NCI-H2029 (cell line): ENCODE measurements at places on chromosomes 5 and 9.

- DNase-seq = no peak
Observed at GRCh38 chr5:128083811-128084227, 253 bp downstream of the SLC12A2 start.

GRCh38 chr5:59038798-59039295 lies 456.0 kb downstream of the RAB3C start:
- no peak for DNase-seq

- DNase-seq = no peak
Observed at GRCh38 chr5:38009749-38010358, 170.0 kb upstream of the GDNF start.

DNA sequence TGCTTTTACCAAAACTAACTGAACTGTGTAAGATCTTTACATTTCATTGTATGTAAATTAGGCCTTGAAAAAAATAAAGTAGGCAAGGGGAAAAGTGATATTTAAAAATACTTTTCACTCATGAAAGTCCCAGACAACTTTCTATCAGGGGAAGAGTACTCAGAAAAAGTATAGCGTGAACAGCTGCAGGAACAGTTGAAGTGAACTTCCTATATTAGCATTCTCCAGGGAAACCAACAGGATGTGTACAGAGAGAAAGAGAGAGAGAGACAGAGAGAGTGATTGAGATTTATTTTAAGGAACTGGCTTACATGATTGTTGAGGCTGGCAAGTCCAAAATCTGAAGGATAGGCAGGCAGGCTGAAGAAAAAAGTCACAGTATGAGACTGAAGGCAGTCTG lies 42.0 kb downstream of the ERMP1 start:
- DNase-seq = no peak

DNA sequence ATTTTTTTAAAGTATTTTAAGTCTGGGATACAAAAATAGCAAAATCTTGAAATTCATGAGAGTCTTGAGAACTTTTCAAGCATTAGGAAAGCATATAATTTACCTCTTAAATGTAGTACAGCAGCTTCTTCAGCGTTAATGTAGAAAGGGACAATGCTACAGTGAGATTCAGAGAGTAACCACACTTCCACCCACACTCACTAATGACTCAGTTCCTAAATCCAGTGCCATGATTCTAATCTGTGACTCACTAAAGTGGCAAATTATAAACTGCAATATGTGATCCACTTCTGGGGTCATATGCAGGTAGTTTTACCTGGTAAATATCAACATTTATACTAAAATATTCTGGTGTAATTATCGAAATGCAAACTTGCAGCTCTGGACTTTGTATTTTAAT lies 434.5 kb upstream of the TUSC1 start:
- DNase-seq = no peak

- no peak for DNase-seq
Observed at GRCh38 chr9:127170103-127170502, 47.7 kb upstream of the ANGPTL2 start.

GRCh38 chr9:19409401-19410194 lies 789 bp downstream of the ACER2 start:
- DNase-seq = no peak

- peak; percentile 57 for DNase-seq
Observed at GRCh38 chr9:120730654-120731514, 16.6 kb upstream of the MEGF9 start.

DNA sequence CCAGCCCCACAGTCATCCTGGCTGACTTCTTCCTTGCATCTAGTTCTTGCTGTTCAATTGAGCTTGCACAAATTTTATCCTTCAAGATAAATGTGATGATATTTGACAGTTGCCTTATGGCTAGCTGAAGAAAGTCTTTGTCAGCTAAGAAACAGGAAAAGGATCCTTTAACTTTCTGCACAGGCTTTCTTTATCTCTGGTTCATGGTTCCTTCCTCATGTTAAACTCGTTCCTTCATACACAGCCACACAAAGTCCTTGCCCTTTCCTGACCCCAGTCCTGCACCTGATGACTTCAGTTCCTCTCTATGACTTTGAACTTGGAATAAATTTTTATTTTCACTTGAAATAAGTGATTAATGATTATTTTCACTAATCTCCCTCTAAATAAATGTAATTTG lies 132.5 kb upstream of the PRSS3 start:
- DNase-seq = no peak

- DNase-seq = no peak
Observed at GRCh38 chr9:35861161-35861897, 8.9 kb downstream of the OR13J1 start.

- DNase-seq = no peak
Observed at GRCh38 chr9:23855873-23856604, 30.0 kb upstream of the ELAVL2 start.

- no peak for DNase-seq
Observed at GRCh38 chr9:99003308-99003707, 59.6 kb downstream of the COL15A1 start.

GRCh38 chr5:95076395-95077185 lies 208.3 kb downstream of the MCTP1 start:
- no peak for DNase-seq

- DNase-seq = no peak
Observed at GRCh38 chr9:10232352-10232930, 380.4 kb downstream of the PTPRD start.

- no peak for DNase-seq
Observed at GRCh38 chr5:61482980-61483379, 150.9 kb downstream of the ZSWIM6 start.

DNA sequence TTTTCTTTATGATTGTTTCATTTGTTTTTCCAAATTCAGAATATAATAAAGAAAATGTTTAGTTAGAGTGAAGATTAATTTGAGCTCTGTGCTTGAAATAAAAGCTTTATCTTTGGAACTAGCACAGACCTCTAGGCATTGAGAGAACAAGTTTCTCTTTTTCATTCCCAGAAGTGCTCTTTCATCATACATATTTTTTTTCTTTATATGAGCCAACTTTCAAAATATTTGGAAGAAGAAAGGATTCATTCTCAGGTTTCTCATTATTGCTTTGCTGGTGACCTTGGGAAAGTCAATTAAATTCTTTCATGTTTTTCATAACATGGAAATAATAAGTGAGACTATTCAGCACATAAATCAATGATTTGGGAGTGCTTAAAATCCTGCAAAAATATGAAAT lies 16.8 kb downstream of the CTXN3 start:
- DNase-seq = no peak

DNA sequence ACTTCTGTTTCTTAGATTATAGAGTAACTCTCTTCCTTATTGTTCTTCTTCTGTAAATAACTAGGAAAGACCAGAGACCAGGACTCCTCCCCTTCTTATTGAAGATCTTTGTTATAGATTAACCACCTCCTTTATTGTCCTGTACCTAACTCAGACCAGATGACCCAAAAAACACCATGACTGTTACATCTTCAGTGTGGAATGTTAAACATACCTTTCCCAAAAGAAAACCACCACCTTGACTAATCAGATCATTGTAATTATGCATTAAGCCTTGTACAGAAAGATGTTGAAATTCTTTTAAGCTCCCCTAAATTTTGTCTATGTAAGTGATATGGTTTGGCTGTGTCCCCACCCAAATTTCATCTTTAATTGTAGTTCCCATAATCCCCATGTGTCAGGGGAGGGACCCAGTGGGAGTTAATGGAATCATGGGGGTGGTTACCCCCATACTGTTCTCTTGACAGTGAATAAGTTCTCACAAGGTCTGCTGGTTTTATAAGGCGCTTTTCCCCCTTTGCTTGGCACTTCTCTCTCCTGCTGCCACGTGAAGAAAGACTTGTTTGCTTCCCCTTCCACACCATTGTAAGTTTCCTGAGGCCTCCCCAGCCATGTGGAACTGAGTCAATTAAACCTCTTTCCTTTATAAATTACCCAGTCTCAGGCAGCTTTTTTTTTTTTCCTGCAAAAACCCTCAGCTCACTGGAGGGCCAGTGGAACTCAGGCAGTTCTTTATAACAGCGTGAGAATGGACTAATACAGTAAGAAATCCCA lies 26.3 kb downstream of the ARSB start:
- no peak for DNase-seq

- DNase-seq = no peak
Observed at GRCh38 chr5:56155992-56156584, 77.0 kb downstream of the ANKRD55 start.

GRCh38 chr5:72377910-72378638 lies 57.9 kb downstream of the PTCD2 start:
- no peak for DNase-seq

GRCh38 chr9:13274886-13275641 lies 4.4 kb downstream of the MPDZ start:
- DNase-seq = no peak

GRCh38 chr9:95980262-95981125 lies 105.0 kb downstream of the ERCC6L2 start:
- DNase-seq = no peak

DNA sequence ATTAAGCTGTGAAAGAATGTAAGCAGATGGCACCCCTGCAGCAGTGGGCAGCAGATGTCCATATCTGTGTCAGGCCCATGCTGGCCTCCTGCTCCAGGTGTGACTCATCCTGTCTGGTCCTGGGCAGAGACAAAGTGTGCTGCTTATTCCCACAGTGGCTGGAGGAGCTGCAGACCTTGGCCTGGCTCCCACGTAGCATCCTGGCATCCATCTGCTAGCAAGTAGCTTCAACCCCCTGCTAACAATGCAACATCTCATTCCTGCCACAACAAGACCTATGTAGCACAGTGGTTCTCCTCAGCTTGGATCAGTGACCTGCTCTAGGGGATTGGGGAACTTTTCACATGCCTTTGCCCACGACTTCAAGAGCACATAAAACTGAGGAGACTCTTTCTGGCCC lies 126.4 kb upstream of the SLC12A2 start:
- no peak for DNase-seq

DNA sequence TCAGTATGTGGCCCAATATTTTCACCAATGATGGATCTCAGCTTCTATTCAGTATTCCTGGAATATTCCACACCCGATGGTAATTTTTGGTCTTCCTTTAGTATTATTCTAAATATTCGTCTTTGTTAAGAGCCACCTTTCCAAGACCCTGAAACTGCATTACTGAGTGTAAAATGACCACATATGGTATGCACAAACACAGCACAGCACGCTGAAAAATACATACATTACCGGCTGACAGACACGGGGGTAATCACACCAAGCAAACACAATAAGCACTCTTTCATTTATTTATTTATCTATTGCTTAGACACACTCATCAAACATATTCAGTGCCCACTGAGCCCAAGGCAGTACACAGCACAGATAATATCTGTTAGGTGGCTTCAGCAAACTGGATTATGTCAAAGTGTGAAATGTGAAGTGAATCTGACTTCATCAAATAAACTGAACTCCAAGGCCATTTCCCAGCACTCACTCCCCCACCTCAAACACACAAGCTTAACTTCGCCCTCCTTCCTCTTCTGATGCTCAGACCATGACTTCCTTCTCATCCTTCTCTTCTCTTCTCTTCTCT lies 1637.8 kb upstream of the C9orf72 start:
- DNase-seq = no peak

DNA sequence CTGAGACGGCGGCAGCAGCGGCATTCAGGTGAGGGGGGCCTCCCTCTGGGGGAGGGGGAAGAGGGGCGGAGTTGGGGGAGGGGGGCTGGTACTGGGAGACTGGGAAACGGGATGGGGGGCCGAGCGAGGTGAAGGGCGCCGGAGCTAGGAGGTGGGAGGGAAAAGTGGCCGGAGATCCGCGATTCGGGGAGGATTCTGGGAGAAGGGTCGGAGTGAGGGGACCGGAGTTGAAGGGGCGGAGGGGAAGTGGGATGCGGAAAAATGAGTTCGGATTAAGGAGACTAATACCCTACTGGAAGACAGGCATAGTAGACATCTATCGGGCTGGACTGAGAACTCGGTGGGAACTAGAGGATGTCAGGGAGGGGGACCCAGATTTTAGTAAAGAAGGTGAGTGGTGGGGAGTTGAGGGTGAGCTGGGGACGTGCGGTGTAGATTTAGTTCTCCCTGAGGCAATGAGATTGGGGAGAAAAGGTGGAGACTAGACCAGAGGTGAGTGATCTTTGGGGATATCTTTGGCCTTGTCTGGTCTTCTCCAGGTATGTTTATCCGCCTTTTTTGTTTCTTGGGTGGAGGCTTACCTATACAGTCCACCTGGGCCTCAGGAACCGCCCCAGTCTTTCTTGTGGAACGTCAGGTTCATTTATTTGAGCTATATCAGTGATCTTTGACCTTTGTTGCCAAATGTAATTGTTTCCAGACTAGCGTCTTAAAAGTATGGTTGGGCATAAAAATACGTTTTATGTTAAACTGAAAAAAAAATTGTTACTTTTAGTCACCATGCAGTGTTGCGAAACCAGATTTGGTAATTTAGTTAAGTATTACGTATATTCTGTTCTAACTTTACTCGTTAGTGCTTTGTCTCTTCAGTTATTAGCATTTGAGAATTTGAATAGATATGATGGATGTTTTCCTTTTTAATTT lies 632 bp downstream of the UBAP1 start:
- no peak for DNase-seq

DNA sequence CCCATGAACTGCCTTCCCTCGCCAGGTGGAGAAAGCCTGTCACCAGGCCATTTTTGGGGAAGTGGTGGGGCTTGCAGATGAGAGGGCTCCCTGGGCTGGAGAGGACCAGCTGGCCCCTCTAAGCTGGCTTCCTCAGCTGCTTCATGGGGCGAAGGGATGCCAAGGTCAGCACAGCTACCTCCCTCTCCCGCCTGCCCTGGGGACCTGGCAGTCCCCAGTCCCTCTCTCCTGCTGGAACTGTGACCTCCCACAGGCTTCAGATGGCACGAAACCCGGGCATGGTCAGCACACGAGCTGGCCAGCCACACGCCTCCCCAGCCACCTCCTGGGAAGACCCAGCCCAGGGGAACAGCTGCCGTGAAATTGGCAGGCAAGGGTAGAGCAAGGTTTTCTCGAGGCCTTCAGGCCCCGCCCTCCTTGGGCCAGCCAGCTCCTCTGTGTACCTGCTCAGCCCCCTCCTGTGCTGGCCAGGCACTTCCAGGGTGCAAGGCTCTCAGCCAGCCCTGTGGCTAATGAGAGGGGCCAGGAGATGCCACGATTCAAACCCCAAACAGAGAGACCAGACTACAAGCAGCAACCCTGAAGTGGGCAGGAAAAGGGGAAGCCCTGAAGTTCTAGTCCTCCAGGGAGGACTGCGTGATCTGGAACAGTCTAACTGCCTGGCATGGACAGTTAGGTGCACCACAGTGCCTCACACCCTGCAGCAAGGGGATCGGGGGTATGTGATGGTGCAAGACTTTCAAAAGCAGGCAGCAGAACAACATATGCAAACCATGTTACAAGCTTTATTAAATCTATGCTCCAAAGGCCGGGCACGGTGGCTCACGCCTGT lies 12.9 kb downstream of the PLPP7 start:
- DNase-seq = no peak

- no peak for DNase-seq
Observed at GRCh38 chr9:114516913-114517312, 11.6 kb upstream of the WHRN start.
